Activated T-helper 9 cell treated with anti-CD3 and anti-CD28 coated beads, Interleukin-2, amount 50 U/mL, for 16 hours (primary cell): ENCODE measurements at places on chromosomes 4 and X.

- DNase-seq: no peak
These were observed 5.1 kb upstream of the LIMCH1 start for GRCh38 chr4:41532882-41533281.

- DNase-seq: no peak
These were observed 126.8 kb downstream of the NAA11 start for GRCh38 chr4:79198951-79199587.

- DNase-seq: no peak
These were observed 60.8 kb downstream of the PALLD start for GRCh38 chr4:168557658-168558057.

DNA sequence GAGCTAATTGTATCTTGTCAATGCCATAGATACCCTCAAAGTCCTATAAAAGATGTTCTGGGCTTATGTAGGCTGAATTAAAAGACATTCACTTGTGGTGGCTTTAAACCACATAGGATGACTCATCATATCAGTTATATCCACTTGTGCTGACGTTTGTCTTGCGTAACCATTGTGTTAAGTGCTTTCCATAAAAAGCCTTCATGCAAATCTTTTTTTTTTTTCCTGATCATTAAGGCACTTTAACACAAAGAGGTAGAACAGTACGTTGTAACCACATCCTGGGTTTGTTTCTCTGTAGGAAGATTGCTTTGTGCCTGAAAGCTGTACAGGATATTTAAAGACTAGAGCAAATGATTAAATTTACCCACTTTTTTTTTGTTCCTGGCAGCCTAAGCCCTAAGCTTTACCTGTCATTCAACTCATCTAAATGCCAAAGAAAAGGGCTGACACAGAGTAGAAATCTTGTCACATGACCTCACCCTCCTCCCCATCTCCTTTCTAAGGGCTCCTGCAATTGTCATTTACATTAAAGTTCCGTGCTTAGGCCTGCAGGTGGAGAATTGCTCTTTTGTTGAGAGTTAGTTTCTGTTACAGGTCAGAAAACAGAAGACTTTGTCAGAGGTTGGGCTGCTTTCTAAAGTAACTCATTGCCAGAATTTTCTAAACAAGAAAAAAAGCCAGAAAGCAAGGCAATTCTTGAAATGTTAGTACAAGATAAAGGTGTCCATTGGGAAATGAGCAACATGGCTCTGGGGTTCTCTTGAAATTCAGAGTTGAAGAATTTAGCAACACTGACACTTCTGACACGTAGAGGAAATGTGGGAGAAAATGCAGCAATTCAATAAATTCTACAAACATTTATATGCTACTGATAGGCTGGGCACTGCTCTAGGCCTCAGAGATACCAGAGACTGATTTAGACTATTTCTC lies 555.6 kb downstream of the PPARGC1A start:
- no peak for DNase-seq

- DNase-seq: no peak
These were observed 957 bp downstream of the TIMM17B start for GRCh38 chrX:48896611-48897011.

DNA sequence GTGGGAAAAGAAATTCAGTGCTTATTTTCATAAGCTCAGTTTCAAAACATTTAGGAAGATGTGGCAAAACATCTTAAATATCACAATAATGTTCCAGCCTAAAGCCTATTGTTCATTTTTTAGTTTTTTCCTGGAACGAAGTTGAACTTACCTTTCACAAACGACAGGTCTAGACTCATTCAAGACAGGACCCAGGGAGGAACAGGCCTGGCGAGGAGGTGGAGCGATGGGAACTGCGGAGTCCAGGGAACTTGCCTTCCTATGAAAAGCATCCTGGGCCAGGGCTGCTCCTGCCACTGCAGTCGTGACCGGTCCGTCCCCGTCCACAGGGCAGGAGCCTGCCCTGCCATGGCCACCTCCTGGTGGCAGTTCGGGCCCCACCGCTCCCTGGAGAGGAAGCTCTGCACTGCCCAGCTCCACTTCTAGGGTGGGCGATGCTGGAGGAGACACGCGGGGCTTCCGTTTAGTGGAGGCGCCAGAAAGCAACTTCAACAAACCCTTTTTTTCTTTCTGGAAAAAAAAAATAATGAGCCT lies 96.7 kb upstream of the CBR4 start:
- DNase-seq: no peak

- DNase-seq: no peak
These were observed 124.4 kb downstream of the ANK2 start for GRCh38 chr4:113173793-113174264.

GRCh38 chr4:24547979-24548378 lies 36.4 kb downstream of the DHX15 start:
- no peak for DNase-seq

- no peak for DNase-seq
These were observed 39.3 kb upstream of the TXK start for GRCh38 chr4:48173056-48173991.

GRCh38 chr4:91118597-91118996 lies 991.4 kb downstream of the CCSER1 start:
- no peak for DNase-seq

DNA sequence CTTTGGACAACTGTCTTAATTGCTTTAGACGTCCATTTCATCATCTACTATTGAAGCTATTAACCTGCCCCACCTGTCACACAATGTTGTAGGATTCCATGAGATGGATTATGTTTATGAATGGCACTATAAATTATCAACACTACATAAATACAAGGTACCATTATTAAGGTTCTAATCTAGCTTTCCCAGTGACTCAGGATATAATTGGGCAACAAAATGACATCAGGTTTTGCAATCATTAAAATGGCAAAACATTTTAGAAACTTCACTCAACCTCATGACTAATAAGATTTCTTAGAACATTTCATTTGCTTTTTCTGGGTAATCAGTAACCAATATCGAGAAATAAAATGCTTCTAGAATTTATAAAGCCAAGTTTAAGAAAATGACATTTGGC lies 9.2 kb downstream of the HOPX start:
- DNase-seq: no peak

GRCh38 chrX:13257223-13258051 lies 62.4 kb downstream of the ATXN3L start:
- DNase-seq: no peak
